ENCODE measurements at places on chromosomes 1 and 21.

GRCh38 chr1:203968761-203969160, 104.2 kb upstream of the SOX13 start:
- no peak for DNase-seq

- DNase-seq = peak; percentile 12
Measured at GRCh38 chr1:84298328-84298683, 3.2 kb upstream of the SAMD13 start.

- no peak for DNase-seq
Measured at GRCh38 chr1:19462781-19463503, 22.4 kb downstream of the CAPZB start.

GRCh38 chr1:8423692-8424538, 106.0 kb downstream of the SLC45A1 start:
- DNase-seq = peak; percentile 35

DNA sequence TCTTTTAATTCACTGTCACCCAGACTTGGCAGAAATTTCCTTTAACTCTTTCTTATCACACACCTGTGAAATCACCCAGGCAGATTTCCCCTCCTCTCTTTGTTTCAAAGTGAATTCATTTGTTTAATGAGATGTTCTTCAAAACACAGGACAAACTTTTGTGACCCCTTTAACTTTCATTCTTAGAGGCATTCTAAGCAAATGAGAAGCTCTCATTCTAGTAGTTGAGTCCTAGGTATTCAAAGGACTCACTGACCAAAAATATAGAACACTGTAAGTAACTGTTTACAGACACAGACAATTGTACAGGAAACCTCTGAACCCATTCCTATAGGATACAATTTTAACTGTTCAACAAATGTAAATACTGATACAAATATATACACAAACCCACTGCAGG, 16.9 kb downstream of the LRRC8C start:
- no peak for DNase-seq

DNA sequence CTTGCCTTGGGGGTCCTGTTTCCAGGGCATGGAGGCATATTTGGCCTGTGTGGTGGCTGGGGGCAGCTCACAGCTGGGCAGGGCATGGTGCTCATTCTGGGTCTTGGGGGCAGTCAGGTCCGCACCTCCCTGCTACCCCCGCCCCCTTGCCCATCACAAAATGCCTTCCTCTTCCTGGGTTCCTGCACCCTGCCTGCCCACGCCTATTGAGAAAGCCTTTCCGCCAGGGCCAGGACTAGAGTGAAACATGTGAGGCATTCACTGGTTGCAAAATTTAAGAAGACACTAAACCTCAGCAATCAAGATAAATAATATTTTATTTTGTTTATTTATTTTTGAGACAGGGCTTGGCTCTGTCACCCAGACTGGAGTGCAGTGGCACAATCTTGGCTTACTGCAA, 19.7 kb downstream of the PTAFR start:
- DNase-seq = no peak

DNA sequence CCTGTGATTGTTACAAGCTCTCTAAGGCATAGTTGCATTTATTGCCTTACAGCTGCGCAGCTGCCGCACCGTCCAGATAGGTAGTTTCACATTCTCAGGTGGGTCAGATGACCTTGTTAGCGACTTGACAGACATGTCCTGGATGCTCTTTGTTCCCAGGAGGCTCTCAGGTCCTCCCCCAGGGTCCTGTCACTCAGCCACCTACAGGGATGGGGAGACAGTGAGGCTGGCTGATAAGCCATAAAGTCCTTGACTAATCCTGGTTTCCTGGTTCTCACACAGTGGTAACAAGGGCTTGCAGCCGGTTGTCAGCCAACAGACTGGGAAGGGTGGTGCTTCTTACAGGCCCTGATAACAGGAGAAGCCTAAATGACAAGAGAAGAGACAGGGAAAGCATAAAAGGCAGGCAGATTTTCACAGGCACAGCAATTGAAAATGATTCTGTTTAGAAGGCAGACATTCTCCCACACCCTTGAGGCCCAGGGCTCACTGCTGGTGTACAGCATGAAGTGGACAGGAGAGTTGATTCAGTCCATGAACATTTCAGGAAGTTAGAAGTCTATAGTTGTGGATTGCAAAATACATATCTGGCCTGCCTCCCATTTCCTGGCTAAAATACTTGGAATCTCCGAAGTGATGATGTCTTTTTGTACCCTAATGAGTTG, 2.9 kb downstream of the ARF1 start:
- no peak for DNase-seq

Data from stimulated activated CD4-positive, alpha-beta T cell treated with anti-CD3 and anti-CD28 coated beads, Interleukin-15, amount 100 ng/mL, for 48 hours (primary cell).